Gastrocnemius medialis (tissue), 4 donors: ENCODE measurements at places on chromosomes 4 and X. TPM values are rescaled to one million over a fixed set of nuclear protein-coding genes. Genes with fewer than 3 reads are reported as not detected.

Gene KIT
- 2.3 TPM for total RNA-seq

DNA sequence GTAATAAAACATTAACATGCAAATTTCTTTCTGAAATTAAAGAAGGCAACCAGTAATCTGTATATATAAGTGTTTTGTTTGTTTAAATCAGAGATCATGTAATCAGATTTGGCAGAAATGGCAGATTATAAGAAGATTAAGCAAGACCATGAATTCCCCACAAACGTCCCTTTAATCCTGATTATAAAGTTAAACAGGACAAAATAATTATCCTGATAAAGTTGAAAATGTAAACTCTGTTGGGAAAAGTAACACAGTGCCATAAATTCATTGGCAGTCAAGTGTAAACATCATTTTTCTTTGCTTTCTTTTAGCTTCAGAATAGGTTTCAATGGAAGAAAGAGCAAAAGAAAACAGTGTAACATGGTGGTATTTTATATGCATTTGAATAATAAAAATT, 256.3 kb downstream of the KCNIP4 start:
- DNase-seq, result no peak

GRCh38 chrX:106931831-106932491, 11.8 kb downstream of the CLDN2 start:
- DNase-seq, result no peak

Gene FRMPD3
- total RNA-seq, result not detected

DNA sequence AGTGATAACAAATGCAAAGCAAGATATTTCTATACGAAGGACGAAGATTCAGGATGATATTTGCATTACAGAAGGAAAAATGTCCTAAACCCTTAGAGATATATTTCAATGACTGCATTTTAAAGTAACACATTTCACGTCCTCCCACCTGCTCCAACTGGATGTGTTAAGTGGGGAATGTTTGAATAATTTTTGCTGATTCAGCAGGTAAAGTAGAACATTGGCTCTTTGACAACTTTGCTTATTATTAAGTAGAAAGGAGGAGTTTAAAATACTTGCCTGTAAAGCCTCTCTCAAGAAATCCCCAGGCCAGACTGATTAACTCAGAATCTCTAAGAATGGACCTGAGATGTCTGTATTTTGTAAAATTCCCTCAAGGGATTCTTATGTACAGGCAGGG, 1165.2 kb upstream of the PRKX start:
- no peak for DNase-seq

DNA sequence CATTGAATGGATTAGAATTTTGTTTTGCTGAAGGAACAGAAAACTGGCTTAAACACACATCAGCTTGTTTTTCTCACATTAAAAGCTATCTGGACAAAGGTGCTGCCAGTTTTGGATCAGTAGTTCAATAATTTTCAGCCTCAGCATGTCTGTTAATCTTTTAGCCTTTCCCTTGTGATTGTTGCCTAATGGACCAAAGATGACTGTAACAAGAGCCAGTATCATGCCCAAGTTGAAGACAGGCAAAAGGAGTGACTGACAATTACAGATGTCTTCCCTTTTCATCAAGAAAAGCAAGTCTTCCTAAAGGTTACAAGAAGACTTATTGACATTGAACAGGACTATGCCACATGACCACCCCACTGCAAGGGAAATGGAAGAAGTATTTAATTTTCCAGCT, 419.7 kb downstream of the MAPK10 start:
- no peak for DNase-seq

- DNase-seq, result no peak
Measured at GRCh38 chr4:55637272-55637820, 1.2 kb upstream of the NMU start.

Gene RELL1
- 36.3 TPM for total RNA-seq

DNA sequence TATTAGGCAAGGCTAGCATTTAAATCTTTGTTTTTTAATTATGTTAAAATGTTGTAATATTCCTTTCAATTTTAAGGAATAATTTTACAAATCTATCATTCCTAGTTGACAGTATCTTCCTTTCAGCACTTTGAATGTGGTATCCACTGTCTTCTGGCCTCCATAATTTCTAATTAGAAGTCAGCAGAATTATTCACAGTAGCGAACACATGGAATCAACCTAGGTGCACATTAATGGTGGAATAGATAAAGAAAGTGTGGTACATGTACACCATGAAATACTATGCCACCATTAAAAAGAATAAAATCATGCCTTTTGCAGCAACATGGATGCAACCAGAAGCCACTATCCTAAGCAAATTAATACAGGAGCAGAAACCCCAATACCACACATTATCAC, 1887.8 kb downstream of the PCDH7 start:
- DNase-seq, result no peak

DNA sequence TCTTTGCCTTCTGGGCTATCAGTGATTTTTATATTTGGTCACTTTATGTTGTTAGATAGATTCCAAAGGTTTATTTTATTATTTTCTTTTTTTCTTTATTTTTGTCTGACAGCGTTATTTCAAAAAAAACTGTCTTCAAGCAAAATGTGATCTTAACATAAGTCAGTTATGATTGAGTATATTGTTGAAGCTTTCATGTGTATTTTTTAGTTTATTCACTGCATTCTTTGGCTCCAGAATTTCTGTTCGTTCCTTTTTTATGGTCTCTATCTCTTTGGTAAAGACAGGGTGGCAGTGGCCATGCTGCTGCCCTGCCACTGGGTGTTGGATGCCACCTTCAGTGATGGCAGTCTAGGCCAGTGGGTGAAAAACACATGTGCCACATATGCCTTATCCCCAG, at the start of gene MAGEC3:
Gene MAGEC3 (plus strand): TSS at position 301 of the 400 bp plus-strand sequence. CDS start 0 bp downstream, at position 301.
- DNase-seq, result no peak

GRCh38 chr4:2264481-2265041, 2.7 kb upstream of the MXD4 start:
- no peak for DNase-seq

Gene CXCL3
- total RNA-seq, result not detected
